NB4 (cell line): ENCODE measurements at places on chromosomes 12 and 14.
A peak's percentile ranks its signal among the peaks of the same experiment; 100 is the strongest.

DNA sequence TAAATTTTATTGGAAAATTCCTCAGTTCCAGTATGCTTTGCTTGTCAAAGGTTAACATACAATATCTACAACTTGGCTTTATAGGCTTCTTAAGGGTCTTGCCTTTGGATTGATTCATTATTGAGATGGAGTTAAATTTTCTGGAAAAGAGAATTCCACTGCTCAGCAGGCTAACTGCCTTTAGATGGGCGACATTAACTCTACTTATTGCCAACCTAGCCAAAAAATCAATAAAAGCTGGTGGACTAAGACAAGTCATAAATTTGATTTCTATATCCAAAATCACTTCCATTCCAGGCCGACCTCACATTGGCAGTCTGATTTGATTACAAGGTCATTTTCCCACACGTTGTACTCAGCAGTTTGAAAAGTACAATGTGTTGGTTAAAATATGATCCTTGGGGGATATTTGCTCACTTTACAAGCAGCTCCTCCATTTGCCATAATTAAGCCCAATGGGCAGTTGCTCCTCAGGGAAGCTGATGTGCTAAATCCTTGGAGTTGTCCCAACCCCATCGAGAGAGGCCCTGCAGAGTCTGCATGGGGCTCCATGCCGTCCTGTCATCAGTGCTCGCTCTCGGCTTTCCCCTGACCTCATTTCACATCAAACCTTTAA is 36.1 kb upstream of the CRY1 start:
- DNase-seq: no peak

DNA sequence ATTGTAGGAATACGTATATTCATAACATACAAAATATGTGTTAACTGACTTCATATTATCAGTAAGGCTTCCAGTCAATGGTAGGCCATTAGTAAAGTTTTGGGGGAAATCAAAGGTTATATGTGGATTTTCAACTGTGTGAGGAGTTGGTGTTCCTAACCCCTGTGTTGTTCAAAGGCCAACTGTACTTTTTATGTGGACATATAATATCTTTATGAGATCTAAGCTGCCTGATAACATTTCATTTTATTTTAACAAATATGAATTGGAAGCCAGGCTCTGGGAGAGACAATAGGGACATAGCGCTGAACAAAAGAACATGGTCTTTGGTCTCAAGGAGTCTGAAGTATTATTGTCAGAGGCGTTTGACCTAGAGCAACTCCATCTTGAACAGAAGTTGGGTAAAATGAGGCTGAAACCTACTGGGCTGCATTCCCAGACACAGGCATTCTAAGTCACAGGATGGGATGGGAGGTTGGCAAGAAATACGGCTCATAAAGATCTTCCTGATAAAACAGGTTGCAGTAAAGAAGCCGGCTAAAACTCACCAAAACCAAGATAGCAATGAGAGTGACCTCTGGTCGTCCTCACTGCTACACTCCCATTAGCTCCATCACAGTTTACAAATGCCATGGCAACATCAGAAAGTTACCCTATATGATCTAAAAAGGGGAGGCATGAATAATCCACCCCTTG is 147.2 kb downstream of the KSR2 start:
- DNase-seq: no peak

DNA sequence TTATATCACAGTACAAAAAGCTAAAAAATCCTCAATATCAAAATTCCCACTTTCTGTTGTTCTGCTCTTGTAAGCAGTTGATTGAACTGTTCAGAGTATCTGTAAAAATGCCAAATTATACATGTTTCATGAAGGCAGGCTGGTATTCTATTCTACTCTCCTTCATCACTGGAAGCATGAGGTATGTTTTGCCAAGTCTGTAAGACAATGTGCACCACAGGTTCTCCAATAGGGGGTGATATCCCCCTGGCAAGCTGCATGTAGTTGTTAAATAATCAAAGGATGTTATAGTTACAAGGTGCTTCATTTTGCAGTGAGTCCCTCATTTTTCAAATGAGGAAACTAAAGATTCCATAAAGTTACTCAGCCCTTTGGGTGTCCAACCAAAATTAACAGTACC is 15.1 kb upstream of the NEK9 start:
- DNase-seq: peak; percentile 69

DNA sequence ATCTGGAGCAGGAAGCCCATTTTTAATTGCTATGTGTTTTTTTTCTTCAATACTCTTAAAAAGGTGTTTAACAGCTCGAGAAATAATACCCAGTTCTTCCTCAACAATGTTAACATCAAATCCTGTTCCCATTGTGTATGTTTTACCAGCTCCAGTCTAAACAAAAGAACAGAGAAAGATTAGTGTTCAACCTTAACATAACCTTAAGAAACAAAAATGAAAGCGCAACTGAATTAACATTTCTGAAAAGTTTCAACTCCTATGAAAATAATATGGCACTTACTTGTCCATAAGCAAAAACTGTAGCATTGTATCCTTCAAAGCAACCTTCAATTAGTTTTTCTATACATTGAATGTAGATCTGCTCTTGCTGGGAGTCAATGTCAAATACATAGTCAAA is 73.2 kb downstream of the KIF21A start:
- DNase-seq: no peak

GRCh38 chr14:60657456-60658210 is 8.4 kb upstream of the SIX1 start:
- DNase-seq: no peak

GRCh38 chr12:101655393-101655792 is 42.0 kb upstream of the CHPT1 start:
- no peak for DNase-seq

- no peak for DNase-seq
Observed at GRCh38 chr14:22896760-22897159, 13.7 kb downstream of the REM2 start.

- peak; percentile 69 for DNase-seq
Observed at GRCh38 chr12:121789233-121789781, 4.2 kb downstream of the RHOF start.

- peak; percentile 66 for DNase-seq
Observed at GRCh38 chr12:124592481-124593160, 25.2 kb upstream of the NCOR2 start.

DNA sequence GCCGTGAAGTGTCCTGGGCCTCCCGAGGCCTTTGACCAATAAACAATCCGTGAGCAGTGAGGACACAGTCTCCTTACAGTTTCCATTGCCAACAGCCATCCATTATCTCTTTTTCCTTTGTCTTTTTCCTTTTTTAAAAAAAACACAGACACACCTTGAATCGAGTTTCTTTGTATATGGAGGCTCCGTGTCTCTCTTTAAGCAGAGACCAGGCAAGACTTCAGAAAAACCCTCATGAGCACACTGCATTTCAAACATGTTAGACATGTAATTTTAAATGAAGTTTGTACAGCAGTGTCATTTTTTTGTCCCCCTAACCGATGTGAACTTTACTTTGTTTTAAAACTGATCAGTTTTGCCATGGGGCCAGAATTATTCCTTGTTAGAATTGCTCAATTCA is 111.1 kb downstream of the SPTSSA start:
- DNase-seq: no peak

GRCh38 chr14:99213101-99213500 is 58.9 kb downstream of the BCL11B start:
- no peak for DNase-seq

GRCh38 chr14:68719634-68720384 is 73.1 kb downstream of the ZFP36L1 start:
- peak; percentile 59 for DNase-seq

GRCh38 chr14:34013721-34014060 is 62.8 kb upstream of the EGLN3 start:
- peak; percentile 81 for DNase-seq

DNA sequence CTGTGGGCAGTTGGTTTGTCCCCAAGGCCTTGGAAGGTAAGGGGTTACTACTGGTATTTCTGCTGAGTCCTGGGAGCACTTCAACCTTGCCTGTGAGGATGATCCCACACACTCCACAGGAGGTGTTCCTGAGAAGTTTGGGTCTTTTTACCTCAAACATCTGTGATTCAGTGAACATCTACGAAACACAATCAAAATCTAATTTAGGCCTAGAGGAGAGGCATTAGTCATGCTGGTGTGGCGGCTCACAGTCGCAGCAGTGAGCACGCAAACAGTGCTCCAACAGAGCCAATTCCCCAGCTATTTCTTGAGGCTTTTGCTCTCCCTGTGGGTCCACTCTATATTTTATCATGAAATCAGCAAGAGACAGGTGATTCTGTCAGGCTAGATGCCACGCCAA is 107.6 kb downstream of the APAF1 start:
- DNase-seq: no peak

GRCh38 chr12:93127582-93128331 is 198.7 kb upstream of the EEA1 start:
- peak; percentile 98 for DNase-seq

GRCh38 chr12:124648710-124649384 is 81.4 kb upstream of the NCOR2 start:
- no peak for DNase-seq

DNA sequence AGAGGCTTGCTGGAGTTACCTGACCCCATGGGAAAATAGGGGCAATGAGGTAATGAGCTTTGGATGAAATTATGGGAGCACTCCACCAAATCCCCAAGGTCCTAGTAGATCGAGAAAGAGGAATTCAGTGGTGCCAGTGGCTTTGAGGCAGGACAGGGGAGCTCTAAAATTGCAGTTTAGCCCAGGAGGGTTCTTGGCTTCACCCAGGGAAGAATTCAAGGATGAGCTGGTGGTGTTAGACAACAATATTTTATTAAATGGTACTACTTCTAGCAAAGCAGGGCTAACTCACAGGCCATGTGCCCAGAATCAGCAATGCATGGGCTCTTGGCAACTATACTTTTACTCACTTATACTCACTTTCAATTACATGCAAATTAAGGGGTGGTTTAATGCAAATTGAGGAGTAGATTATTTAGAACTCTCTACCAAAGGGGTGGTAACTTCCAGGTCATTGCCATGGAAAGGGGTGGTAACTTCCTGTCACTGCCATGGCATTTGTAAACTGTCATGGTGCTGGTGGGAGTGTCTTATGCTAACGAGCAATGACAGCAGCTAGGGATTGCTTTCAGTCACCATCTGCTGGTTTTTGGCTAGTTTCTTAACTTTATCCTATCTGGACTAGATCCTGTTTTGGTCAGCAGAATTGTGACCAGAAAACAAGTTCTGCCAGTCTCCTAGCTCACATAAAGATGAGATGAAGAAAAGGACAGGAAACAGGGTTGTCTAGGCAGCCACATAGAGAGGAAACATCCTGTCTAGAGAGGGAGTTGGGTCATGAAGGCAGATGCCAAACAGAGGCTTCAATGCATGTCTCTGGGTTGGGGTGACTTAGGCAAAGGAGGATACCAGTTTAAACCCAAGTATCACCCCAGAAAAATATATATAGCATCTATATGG is 64.7 kb downstream of the ZNF641 start:
- DNase-seq: no peak

DNA sequence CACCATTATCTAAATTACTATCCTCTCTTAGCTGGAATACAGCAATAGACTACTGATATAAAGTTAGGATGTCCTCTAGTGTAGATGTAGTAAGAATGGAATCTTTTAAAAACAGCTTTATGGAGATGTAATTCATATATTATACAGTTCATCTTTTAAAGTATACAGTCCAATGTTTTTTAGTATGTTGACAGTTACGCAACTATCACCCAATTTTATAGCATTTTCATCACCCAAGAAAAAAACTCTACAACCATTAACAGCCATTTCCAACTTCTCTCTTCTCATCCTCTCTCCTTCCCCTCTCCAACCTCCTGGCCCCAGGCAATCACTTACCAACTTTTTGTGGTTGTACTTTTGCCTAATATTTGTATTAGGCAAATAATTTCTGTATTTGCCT is 22.6 kb downstream of the EPYC start:
- DNase-seq: no peak

- DNase-seq: no peak
Observed at GRCh38 chr14:33836900-33837577, 113.8 kb downstream of the EGLN3 start.

GRCh38 chr12:88185988-88186387 is 43.9 kb downstream of the TMTC3 start:
- DNase-seq: no peak

- DNase-seq: peak; percentile 8
Observed at GRCh38 chr12:3604748-3605586, 114.0 kb downstream of the PRMT8 start.

- no peak for DNase-seq
Observed at GRCh38 chr14:38544776-38545175, 288.9 kb upstream of the CLEC14A start.

- DNase-seq: no peak
Observed at GRCh38 chr12:101743724-101744472, 4.6 kb upstream of the SYCP3 start.

- DNase-seq: peak; percentile 82
Observed at GRCh38 chr12:68446901-68447796, 115.0 kb upstream of the MDM1 start.

- no peak for DNase-seq
Observed at GRCh38 chr14:68079941-68080697, 260.5 kb downstream of the RAD51B start.

DNA sequence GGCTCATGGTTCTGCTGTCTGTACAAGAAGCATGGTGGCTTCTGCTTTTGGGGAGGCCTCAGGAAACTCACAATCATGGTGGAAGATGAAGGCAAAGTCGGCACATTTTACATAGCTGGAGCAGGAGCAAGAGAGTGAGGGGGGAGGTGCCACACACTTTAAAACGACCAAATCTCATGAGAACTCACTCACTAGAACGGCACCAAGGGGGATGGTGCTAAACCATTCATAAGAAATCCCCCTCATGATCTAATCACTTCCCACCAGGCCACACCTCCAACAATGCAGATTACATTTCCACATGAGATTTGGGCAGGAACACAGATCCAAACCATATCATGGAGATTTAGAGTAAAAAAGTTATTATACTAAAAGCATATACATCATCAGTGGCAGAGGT is 13.6 kb upstream of the LEMD3 start:
- DNase-seq: no peak
